ENCODE measurements at places on chromosomes 6 and 20.
A peak's percentile ranks its signal among the peaks of the same experiment; 100 is the strongest.

- DNase-seq, result no peak
Measured at GRCh38 chr6:2615251-2615650, 135.5 kb downstream of the MYLK4 start.

DNA sequence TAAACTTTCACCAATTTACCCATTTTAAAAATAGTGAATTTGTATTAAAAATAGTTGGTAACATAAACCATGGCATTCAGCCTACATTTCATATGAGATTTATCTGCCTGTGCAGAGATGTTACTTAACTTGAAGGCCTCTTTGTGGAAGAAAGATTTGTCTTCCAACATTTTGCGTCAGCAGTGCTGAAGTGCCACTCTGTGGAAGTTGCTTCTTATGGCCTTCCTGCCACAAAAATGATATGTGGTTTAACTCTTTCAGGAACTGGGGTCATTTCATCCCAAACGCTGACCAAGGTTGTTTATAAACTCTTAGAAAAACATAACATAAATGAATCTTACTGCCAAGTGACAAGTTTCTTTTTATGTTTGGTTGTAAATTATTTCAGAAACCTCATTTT, 246.8 kb downstream of the ARID1B start:
- DNase-seq, result no peak

DNA sequence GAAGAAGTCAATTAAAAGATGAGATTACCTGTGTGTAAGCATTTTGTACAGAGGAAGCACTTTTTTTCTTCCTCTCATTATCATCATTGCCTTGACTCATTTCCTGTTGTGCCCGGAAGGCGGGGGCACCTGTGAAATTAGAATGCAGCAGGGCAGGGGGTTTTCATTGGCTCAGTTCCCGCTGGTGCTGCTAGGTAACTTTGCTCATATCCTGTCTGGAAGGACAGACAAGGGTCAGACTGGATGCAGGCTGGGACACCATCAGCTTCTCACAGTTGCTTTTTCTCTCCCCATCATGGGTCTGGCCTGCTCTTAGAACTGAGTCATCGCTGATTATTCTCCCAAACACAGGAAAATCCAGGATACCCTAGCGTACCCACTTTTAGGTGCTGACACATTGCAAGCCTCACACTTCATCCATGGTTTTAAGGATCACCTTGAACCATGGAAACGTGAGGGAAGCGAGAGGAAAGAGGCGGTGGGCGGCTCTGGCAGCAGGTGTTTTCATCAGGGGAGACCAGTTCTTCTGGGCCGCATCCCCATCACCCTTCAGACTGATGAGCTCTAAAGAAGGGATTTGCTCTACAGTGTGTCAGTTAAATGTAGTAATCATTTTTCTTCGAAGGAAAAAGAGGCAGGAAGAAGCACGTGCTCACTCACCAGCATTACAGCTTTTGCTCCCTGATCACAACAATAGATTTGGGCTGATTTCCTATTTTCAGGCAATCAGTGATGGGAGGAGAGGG, 195.7 kb upstream of the SASH1 start:
- DNase-seq, result no peak

DNA sequence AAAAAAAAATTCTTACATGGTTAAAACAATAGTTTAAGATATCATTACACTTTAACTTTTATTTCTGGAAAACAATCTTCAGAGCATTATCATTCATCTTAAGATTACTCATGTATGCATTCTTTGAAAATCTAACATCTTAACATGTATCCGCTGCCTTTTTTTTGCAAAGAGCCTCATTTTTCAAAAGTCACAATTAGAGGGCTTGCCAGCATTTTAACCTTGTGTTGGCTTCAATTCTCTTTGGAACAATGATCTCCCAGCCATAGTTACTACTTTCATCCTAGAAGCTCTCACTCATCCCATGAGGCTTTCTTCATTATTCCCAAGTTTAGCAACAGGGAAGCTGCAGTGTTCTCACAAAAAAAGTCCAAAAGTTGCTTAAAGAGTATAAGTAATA, 330.8 kb downstream of the BCKDHB start:
- no peak for DNase-seq

DNA sequence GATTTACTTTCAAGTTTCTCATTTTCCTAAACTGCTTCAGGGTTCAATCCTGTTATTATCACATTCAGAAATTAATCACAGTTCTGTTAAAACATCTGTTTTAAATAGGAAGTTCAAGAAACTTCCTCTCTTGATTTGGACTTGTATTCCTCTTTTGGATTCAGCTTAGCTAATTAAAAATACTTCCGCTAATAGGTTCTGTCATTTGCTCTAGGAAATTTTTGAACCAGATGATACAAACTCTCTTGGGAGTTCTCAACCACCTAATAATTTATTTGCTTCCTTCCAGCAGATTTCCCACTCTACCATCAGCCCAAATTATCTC, 15.9 kb upstream of the TMEM30A start:
- DNase-seq, result no peak

DNA sequence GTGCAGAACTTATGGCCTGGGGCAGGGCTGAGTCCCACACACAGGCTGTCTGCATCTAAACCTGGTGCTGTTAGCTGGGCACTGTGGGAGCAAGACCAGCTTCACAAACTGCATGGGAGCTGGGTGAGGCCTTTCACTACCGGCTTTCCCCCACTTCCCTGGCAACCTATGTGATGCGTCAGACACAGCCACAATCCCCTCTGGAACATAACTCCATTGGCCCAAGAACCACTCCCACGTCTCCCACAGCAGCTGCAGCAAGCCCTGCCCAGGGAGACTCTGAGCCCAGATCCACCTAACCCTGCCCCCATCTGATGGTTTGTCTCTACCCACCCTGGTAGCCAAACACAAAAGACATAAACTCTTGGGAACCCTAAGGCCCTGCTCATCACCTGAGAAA, 9.3 kb downstream of the WDR27 start:
- no peak for DNase-seq

DNA sequence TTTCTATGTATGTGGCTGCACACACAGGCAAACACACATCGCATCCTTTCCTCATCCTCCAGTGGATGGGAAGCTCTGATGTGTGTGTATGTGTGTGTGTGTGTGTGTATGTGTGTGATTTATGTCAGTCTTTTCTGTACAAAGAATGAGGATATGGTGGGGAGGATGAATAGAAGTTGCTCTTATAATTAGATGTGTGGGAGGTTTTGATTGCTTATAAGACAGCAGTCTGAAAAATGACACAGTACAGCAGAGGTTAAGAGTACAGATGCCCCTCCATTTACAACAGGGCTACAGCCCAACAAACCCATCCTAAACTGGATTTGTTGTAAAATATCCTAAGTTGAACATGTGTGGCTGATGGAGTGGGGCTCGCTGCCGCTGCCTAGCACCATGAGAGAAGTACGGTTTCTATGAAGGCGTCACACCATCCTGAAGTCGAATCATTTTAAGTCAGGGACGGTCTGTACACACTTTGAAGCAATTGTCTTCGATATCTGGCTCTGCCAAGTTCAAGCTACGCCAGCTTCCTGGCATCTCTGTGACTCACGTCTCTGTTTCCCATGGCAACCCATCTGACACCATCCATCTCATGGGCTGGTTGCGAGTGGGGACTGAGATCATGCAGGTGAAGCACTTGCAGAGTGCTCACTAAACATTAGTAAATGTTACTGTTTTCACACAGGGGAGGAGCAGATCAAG, 252.6 kb downstream of the MYLK4 start:
- DNase-seq, result no peak

DNA sequence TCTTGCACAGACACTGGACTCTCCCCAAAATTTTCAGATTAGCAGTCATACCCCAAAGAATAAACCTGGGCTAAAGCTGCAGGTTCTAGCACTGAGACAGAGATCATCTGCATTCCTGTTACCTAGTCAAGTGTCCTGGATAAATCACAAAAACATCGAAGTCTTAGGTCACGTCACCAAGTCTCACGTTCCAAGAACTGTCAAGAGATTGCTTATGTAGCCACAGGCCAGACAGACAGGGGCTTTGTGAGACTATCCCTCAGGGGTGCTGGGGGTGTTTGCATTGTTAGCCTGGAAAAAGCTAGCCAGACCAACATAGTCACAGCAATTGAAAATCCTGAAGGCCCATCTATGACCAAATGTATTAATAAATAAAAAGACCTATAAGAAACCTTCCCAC, 243.1 kb upstream of the PREP start:
- no peak for DNase-seq

DNA sequence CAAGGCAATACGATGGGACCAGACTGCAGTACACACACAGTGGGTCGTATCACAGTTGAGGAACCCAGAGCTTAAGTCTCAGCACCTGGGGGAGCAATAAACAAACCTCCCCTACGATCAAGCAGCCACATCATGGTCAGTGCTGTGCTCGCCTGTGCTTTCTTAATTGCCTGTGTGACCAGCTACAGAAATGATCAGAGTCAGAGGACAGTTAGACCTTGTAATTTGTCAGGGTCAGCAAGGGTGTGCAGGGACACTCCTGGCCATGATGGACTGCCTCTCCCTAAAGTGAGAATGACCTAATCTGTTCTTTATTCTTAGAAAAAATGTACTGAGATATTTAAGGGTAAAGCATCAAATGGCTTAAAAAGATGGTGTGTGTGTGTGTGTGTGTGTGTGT, 78.4 kb downstream of the OPRM1 start:
- no peak for DNase-seq

GRCh38 chr20:57947421-57948179, 237.8 kb upstream of the PMEPA1 start:
- no peak for DNase-seq

- DNase-seq, result no peak
Measured at GRCh38 chr20:61806995-61807394, 258.7 kb downstream of the TAF4 start.

GRCh38 chr6:114888241-114888640, 545.4 kb upstream of the HS3ST5 start:
- no peak for DNase-seq

DNA sequence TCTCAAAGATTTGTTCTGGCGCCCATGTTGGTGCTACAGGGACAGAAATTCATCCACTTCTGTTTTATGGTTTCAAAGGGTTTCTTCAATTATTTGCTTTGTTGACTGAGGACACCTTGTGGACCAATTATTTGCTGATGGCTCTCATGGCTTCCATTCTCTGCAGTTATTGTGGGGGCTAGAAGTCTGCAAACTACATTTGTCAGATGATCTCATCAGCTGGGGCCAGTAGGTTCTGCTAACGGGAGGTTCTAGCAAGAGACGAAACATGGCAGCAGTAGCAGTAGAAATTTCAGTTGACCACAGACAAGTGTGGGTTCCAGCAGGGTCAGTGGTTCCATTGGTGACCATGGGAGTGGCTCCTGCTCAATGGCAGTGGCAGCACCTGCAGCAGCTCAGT, 72.8 kb upstream of the BLCAP start:
- DNase-seq, result no peak

- no peak for DNase-seq
Measured at GRCh38 chr6:157825243-157825904, 2.3 kb downstream of the SNX9 start.

GRCh38 chr6:135128268-135128914, 52.7 kb upstream of the MYB start:
- no peak for DNase-seq

GRCh38 chr20:58436868-58437645, 48.0 kb downstream of the VAPB start:
- DNase-seq, result no peak

DNA sequence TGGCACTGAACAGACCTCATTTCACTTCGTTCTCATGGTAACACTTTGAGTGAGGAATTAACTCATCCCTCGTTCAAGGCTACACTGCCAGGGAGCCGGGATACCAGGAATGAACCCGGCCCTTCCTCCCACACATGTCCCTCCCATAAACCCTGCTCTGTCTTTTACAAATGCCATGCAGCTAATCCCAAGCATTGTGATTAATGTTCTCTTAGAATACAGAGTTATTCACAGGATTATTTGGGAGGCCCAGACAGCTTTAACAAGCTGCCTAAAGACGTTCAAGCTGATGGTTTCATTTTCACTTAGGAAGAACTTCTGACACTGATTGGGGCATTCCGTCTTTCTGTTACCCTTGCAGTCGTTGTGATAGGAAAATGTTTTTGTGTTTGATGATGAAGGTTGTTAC, 42.5 kb upstream of the CD83 start:
- peak; percentile 65 for DNase-seq

- DNase-seq, result no peak
Measured at GRCh38 chr6:112215488-112216284, 38.7 kb downstream of the LAMA4 start.

DNA sequence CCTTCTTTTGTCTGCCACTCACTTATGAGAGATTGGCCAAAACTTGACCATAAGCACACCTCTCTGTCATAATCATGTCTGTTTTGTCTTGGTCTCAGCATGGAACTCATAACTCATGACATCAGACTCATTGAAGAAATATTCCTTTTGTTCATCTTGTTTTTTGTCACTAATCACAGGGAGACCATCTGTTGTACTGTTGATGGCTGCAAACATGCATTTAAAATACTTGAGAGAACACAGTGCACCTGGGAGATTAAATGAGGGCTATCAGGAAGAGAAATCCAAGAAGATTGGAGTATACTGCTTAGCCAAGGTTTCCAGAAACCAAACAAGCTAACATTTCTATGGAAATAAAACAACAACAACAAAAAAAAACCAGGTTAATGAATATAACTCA, 689.7 kb downstream of the EPM2A start:
- DNase-seq, result no peak

DNA sequence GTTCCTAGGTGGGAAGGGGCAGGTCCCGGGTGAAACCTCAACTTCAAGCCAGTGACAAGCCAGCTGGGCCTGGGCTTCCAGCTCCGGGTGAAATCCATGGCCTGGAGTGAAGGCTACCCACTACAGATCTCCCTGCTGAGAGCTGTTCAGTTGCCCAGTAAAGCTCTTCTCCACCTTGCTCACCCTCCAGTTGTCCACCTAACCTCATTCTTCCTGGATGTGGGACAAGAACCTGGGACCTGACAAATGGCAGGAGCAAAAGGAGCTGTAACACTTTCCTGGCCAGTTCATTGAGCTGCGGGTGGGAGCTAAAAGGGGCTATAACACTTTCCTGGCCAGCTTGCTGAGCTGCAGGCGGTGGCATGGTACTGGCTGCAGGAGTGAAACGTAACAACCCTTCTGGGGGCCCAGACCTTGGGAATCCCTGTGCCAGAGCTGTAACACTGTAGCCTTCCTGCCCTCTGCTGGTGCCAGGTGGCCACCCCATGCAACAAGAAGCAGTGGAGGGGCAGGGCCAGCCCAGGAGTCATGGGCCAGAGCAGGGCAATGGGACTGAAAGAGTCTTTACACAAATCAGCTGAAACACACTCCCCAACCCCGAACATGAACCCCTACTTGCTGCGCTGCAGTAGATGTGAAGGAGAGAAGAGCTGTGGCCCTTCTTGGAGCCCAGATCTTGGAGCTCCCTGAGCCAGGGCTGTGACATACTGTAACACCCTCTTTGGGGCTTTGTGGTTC, 3.6 kb upstream of the HINT3 start:
- DNase-seq, result no peak

- peak; percentile 20 for DNase-seq
Measured at GRCh38 chr6:3252369-3252768, 6.4 kb upstream of the PSMG4 start.

DNA sequence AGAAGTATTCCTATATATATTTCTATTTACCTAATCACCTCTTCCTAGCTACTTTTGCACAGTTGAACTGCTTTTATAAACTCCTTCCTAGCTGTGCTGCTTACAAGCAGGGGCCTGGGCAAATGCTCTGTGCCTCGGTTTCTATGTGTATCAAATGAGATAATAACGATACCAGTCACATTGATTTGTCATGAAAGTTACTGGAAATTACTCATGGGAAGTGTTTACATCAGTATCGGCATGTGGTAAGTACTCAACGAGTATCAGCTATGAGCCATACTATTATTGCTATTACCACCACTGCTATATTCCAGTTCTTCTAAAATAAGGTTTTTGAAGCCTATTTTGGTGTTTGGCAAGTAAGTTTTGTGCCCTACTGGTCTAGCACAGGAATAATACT, 4.9 kb downstream of the LAMA4 start:
- DNase-seq, result no peak

All from CD14-positive monocyte (primary cell).